A549 treated with Hydrocortisone at 1 μM for 4 hours (cell line): ENCODE measurements at places on chromosomes 3 and 15. TPM values are rescaled to one million over a fixed set of nuclear protein-coding genes. Genes with fewer than 3 reads are reported as not detected.

The IQCF5 gene
- total RNA-seq, result not detected in 5 replicates

The HYAL3 gene
- 7.6 to 9.9 TPM (median 8.9 TPM) in 5 replicates for total RNA-seq

The GOLGA6L1 gene
- total RNA-seq, result not detected in 5 replicates

The TMEM108 gene
- total RNA-seq, result not detected in 5 replicates

The LCTL gene
- total RNA-seq, result 0.03 TPM in 1 of 5 replicates, not detected in the others

The PDE8A gene
- total RNA-seq, result 21.9 to 28.7 TPM (median 26.6 TPM) in 5 replicates

The KNL1 gene
- 5.0 to 9.8 TPM (median 6.4 TPM) in 5 replicates for total RNA-seq

The MRPL3 gene
- 88.5 to 117 TPM (median 91.7 TPM) in 5 replicates for total RNA-seq

The FEZF2 gene
- not detected in 5 replicates for total RNA-seq

The TMCO5A gene
- not detected in 5 replicates for total RNA-seq

The DPP8 gene
- total RNA-seq, result 20.0 to 32.0 TPM (median 27.6 TPM) in 5 replicates

The GPR15 gene
- total RNA-seq, result not detected in 5 replicates

The BLM gene
- 12.2 to 15.2 TPM (median 12.5 TPM) in 5 replicates for total RNA-seq

The TEX55 gene
- not detected in 5 replicates for total RNA-seq

The TTLL13 gene
- 0.03 to 0.18 TPM (median 0.14 TPM) in 5 replicates for total RNA-seq

The MRPL46 gene
- 51.7 to 62.9 TPM (median 57.8 TPM) in 5 replicates for total RNA-seq

The CLDN11 gene
- 0.09 to 0.25 TPM (median 0.18 TPM) in 5 replicates for total RNA-seq

The ACP3 gene
- total RNA-seq, result 0.10 TPM in 1 of 5 replicates, not detected in the others

The CYP11A1 gene
- total RNA-seq, result 0.08 to 0.16 TPM in 2 of 5 replicates, not detected in the others

The CKMT1B gene
- 1.9 to 6.3 TPM (median 3.7 TPM) in 5 replicates for total RNA-seq

The C3orf52 gene
- total RNA-seq, result 9.6 to 12.3 TPM (median 11.6 TPM) in 5 replicates

The ACKR2 gene
- 0.12 to 0.14 TPM (median 0.13 TPM) in 3 of 5 replicates, not detected in the others for total RNA-seq

The BFSP2 gene
- not detected in 5 replicates for total RNA-seq

The NR2E3 gene
- 0.14 to 0.31 TPM (median 0.22 TPM) in 5 replicates for total RNA-seq

The ACTC1 gene
- total RNA-seq, result 0.16 to 0.26 TPM (median 0.25 TPM) in 4 of 5 replicates, not detected in the other

The ARID3B gene
- total RNA-seq, result 2.8 to 4.1 TPM (median 3.3 TPM) in 5 replicates

The GPR176 gene
- total RNA-seq, result 8.3 to 12.8 TPM (median 9.9 TPM) in 5 replicates

The SH2D7 gene
- total RNA-seq, result not detected in 5 replicates
